Upper lobe of right lung (tissue), 1 donor: ENCODE measurements at places on chromosomes 5 and 9. TPM values are rescaled to one million over a fixed set of nuclear protein-coding genes. Genes with fewer than 3 reads are reported as not detected.

Gene UAP1L1
- total RNA-seq = 30.7 TPM

Gene OMD
- total RNA-seq = 6.5 TPM

- H3K27me3 ChIP-seq = no peaks in the 10 kb centered on the region
- no peak overlapping the region for H3K27ac ChIP-seq
- H3K36me3 ChIP-seq = no peaks in the 10 kb centered on the region
- H3K4me3 ChIP-seq = no peak overlapping the region
- H3K4me1 ChIP-seq = no peaks in the 10 kb centered on the region
These were observed 90.6 kb upstream of the STARD4 start for GRCh38 chr5:111602817-111603445.

GRCh38 chr9:113219969-113220368 lies 1.1 kb downstream of the FKBP15 start:
- H3K36me3 ChIP-seq = no peaks in the 10 kb centered on the region
- peak overlapping the region; percentile 88 for H3K27ac ChIP-seq
- H3K4me3 ChIP-seq = peak overlapping the region; percentile 77
- peaks cover 47% of the 10 kb centered on the region for H3K4me1 ChIP-seq
- no peaks in the 10 kb centered on the region for H3K27me3 ChIP-seq

Gene FABP6
- not detected for total RNA-seq

- H3K36me3 ChIP-seq = no peaks in the 10 kb centered on the region
- H3K27me3 ChIP-seq = no peaks in the 10 kb centered on the region
- DNase-seq = no peak
- no peaks in the 10 kb centered on the region for H3K4me1 ChIP-seq
These were observed 36.5 kb downstream of the CACNA1B start for GRCh38 chr9:137913771-137914767.

Gene ZBED3
- 14.8 TPM for total RNA-seq

Gene FAM221B
- not detected for total RNA-seq

Gene CTNND2
- 6.9 TPM for total RNA-seq

- H3K4me3 ChIP-seq = no peak overlapping the region
- H3K36me3 ChIP-seq = no peaks in the 10 kb centered on the region
- H3K27me3 ChIP-seq = no peaks in the 10 kb centered on the region
These were observed 33.9 kb downstream of the MRPS30 start for GRCh38 chr5:44842496-44843282.

DNA sequence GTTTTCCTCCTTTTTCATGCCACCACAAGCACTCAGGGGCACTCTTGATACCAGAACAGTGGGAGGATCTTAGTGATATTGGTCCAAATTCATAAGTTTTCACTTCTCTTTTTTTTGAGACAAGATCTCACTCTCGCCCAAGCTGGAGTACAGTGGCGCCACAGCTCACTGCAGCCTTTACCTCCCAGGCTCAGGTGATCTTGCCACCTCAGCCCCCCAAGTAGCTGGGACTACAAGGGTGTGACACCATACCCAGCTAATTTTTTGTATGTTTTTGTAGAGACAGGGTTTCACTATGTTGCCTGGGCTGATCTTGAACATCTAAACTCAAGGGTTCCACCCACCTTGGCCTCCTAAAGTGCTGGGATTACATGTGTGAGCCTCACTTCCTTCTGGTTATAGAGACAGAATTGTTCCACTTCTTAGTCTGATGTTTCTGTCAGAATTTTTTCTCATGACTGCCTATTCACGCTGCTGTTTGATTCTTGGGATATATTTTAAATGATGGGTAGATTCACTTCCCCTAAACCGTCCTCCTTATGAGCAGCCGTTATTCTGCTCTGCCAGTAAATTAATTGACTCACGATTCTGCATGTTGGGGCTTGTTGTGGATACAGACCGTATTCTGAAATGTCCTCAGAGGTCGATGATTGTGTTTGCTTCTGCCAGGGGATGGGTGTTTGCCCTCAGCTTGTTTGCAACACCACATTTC lies 30.8 kb downstream of the MTAP start:
- DNase-seq = no peak
- H3K4me3 ChIP-seq = no peak overlapping the region

DNA sequence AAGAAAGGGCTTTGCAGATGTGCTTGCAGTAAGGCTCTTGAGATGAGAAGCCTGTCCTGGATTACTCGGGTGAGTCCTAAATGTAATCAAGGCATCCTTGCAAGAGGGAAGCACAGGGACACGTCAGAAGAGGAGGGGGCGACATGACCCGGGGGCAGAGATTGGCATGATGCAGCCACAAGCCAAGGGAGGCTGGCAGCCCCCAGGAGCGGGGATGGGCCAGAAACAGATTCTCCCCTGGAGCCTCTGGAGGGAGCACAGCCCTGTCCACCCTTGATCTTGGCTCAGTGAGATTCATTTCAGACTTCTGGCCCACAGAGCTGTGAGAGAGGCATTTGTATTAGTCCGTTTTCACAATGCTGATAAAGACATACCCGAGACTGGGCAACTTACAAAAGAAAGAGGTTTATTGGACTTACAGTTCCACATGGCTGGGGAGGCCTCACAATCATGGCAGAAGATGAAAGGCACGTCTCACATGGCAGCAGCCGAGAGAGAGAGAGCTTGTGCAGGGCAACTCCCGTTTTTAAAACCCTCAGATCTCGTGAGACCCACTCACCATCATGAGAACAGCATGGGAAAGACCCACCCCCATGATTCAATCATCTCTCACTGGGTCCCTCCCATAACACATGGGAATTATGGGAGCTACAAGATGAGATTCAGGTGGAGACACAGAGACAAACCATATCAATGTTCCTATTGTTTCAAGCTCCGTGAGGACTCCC lies 76.1 kb downstream of the ADAMTS2 start:
- H3K27ac ChIP-seq = no peak overlapping the region
- no peaks in the 10 kb centered on the region for H3K36me3 ChIP-seq
- peak; percentile 23 for DNase-seq

Gene CRHBP
- total RNA-seq = 0.26 TPM

Gene DPH7
- total RNA-seq = 30.2 TPM

DNA sequence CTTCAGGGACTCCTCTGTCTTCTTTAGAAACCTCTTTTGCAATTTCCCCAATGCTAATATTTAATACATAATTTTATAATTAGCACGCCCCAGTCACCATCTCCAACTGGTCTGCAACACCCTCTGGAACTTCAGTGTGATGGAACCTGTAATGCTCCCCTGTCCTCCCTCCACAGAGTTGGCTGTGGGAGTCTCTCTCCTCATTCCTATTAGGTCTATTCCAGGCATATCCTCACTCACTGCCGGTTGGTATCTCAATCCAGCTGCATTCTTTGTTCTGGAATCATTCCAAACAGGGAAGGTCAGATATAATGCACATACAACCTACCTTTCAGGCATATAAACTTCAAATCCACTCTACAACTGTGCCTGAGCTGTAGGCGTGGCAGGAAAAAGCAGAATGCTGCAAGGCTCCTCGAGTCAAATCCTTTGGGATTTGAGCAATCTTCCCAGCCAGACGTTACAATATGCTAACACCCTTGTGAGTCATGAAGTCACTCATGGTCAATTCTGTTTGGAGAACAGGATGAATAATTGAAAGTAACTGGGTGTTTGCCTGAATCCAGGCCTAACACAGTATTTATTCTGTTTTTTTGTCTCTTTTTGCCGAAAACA lies 293.8 kb downstream of the CWC27 start:
- no peaks in the 10 kb centered on the region for H3K27me3 ChIP-seq
- no peaks in the 10 kb centered on the region for H3K36me3 ChIP-seq
- H3K27ac ChIP-seq = no peak overlapping the region
- no peak for DNase-seq

Gene LRRC19
- total RNA-seq = 0.64 TPM

Gene MATR3
- total RNA-seq = 197 TPM

DNA sequence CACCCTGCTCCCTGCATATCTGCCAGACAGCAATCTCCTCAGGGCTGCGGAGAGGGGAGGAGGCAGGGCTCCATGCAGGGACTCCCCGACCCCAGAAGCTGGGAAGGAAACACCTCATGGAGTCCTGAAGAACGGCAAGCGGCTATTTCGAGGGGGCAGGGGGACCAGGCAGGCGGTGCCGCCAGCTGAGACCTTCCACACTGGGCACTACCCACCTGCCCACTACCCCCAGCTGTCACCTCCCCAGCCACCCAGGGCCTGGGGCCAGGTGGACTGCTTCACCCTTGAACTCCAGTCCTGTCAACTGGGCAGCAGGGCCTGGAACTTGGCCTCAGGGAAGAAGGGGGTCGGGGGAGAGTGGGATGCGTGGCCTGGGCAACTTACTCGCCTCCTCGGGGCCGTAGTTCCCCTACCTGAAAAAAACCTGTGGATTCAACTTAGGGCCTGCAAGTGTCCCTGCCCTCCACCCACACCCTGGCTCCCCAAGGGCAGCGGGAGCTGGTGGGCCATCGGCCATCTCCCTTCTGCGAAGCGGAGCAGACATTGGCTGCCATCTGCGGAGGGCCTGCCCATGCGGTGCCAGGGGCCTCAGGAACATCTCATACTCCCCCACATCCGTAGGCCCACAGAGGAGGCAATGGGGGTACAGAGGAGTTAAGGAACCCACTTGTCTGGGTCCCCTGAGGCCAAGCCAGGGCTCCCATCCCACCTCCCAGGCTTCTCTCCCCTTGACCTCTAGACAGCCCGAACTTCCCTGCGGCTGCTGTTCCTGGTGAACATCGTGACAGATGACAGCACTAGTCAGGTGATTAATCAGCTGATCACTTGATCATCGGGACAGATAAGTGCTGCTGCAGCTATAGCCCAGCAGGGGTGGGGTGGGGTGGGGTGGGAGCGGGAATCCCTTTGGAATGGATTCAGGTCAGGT lies 18.5 kb upstream of the RALGDS start:
- no peak overlapping the region for H3K4me3 ChIP-seq
- H3K4me1 ChIP-seq = peaks cover 56% of the 10 kb centered on the region
- no peak for DNase-seq
- H3K36me3 ChIP-seq = no peaks in the 10 kb centered on the region
- H3K27ac ChIP-seq = no peak overlapping the region
- H3K27me3 ChIP-seq = no peaks in the 10 kb centered on the region

DNA sequence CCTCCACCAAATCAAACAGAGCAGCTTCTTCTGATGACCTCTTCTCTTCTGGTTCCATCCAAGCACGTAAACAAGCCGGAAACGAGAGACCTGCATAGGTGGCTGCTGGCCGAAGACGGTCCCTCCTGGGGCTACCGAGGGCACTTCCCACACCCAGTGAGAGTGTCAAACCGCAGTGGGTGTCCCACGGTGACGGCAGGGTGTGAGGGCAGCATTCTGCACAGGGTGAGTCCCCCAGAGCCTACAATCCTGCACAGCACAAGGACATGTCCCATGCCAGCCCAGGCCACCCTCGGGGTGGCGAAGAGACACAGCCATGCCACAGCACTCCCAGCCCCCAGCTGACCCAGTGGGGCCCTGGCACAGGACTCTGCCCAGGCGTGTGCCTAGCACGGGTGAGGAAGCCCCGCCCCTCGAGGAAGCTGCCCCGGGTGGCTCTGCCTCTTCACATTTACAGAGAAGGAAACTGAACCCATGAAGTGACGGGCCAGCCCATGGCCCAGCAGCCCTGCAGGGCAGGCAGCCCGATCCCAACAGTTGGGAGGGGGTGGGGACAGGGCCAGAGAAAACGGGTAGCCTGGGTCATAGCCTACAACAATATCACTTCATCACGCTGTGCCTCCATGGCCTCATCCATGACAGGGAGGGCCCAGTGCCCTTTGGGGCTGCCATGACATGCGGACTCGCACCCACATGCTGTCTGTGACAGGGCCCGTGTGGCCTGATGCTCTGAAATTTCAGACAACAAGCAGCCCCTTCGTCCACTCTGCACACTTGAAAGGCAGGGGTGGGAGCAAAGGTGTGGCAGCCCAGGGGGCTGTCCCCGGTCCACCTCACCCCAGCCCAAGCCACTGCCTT lies 43.2 kb downstream of the SEMA4D start:
- no peaks in the 10 kb centered on the region for H3K27me3 ChIP-seq
- no peak overlapping the region for H3K27ac ChIP-seq
- H3K4me1 ChIP-seq = peaks cover 6% of the 10 kb centered on the region

DNA sequence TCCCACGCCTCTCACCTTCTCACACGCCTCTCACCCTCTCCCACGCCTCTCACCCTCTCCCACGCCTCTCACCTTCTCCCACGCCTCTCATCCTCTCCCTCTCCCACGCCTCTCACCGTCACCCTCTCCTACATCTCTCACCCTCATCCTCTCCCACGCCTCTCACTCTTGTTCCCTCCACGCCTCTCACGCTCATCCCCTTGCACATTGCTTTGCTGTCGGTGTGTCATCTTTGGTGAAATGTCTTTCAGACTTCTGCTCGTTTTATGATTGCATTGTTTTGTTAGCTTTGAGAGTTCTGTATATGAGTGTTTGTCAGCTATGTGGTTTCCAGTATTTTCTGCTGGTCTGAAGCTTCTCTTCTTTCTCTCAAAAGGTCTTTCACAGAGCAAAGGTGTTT lies 102.7 kb downstream of the EHMT1 start:
- H3K4me3 ChIP-seq = no peak overlapping the region
- H3K4me1 ChIP-seq = peaks cover 10% of the 10 kb centered on the region
- H3K36me3 ChIP-seq = peaks cover 29% of the 10 kb centered on the region
- DNase-seq = no peak

- peaks cover 18% of the 10 kb centered on the region for H3K4me1 ChIP-seq
- no peak overlapping the region for H3K4me3 ChIP-seq
- no peak overlapping the region for H3K27ac ChIP-seq
- H3K27me3 ChIP-seq = no peaks in the 10 kb centered on the region
These were observed 4.1 kb downstream of the IL4 start for GRCh38 chr5:132677682-132678400.

DNA sequence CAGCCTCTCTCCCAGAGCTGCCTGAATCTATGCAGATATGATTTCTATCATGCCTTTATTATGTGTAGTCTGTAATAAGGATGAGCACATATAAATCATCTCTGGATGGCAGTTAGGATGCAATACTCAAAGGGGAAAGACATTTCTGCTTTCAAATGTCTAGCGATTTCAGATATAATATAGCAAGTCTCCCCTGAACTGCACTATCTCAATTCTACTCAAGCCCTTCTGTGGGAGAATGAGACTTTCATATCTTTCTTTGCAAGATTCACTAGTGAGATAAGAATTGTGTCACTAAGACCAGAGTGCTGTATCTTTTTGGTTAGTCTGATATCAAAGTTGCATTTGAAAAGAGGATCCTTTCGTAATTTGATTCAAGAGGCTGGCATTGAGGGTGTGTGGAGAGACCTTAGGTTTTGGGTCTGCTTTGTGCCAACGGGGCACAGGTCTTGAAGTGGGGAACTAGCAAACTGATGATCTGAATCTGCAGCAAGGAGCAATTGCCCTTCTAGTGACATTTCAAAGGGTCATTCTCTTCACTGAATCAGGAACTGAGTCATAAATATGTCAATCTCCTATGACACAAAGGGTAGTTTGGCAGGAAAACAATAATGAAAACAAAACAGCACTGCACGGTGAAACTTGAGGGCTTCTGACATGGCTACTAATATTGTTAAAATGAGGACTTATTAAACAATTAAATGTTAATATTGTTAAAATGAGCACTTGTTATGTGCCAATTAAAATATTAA lies 305.5 kb upstream of the CLINT1 start:
- no peaks in the 10 kb centered on the region for H3K36me3 ChIP-seq
- no peak for DNase-seq
- H3K4me1 ChIP-seq = no peaks in the 10 kb centered on the region
- H3K27me3 ChIP-seq = no peaks in the 10 kb centered on the region
- H3K4me3 ChIP-seq = no peak overlapping the region
- no peak overlapping the region for H3K27ac ChIP-seq

- no peak overlapping the region for H3K4me3 ChIP-seq
- H3K27ac ChIP-seq = no peak overlapping the region
- H3K4me1 ChIP-seq = no peaks in the 10 kb centered on the region
- H3K36me3 ChIP-seq = no peaks in the 10 kb centered on the region
These were observed 3.8 kb upstream of the ORM1 start for GRCh38 chr9:114319147-114319546.
